ENCODE measurements at places on chromosomes 12 and 14.

DNA sequence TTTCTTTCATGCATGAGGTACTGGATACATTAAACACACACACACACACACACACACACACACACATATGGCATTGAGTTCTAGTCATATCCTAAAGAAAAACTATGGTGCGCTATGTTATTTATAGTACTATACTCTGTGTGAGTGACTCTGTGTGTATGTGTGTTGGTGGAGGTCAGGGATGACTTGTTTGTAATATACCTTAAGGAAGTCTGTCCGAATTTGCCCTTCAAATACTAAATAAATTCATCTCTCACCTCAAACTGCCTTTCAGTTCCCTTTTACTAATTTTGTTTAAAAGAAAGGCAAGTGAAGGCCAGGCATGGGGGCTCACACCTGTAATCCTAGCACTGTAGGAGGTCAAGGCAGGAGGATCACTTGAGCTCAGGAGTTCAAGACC, 2.1 kb upstream of the AKAP5 start:
- no peak for DNase-seq

DNA sequence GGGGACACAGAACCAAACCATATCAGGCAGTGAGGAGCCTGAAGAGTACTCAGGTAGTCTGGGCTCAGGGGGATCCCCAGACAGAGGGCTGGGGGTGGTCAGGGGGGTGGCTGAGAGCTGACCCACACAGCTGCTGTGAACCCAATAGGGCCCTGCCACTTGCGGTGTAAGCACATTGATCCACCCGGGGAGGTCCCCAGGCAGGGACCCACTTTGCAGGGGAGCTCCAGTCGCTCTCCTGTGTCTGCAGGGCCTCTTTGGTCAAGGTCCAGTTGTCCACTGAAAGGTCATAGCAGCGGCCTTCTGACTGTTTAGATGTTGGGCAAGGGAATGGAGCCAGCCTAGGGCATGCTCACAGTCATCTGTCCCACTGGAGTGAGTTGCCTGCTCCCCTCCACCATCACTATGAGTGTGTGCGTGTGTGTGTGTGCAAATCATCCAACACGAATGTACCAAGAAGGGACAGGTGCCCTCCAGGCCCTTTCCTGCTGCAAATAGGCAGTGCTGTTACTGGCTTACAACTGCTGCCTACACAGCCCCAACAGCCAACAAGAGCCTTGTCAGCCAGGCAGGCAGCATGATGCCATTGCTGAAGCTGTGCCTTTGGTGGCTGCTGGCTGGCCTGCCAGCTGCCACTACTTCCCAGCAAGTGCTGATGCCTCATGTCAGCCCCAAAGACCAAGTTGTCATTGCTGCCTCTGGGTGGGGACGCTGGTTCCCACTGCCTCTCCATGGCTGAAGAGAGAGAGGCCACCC, 71.3 kb downstream of the TSPAN11 start:
- no peak for DNase-seq

- no peak for DNase-seq
These were observed 28.1 kb upstream of the IL22 start for GRCh38 chr12:68281322-68282077.

DNA sequence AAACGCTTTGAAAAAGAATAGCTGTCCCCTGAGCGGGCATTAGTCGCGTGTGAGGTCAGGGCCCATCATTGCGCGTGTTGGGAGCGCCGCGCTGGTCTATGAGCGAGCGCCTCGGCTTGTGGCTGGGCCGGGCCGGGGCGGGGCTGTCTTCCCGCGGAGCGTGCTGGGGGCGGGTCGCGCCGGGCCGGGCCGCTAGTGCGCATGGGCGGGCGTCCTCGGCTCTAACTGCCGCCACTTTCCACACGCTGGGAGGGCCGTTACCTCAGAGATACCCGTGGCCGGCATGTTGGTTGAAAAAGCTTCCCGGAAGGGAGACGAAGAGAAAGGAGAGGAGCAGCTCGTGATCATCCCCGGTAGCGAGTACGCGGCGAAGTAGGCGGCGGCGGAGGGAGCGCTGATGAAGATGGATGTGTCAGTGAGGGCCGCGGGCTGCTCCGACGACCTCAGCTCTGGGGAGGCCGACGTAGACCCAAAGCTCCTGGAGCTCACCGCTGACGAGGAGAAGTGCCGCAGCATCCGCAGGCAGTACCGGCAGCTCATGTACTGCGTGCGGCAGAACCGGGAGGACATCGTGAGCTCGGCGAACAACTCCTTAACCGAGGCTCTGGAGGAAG, at the start of gene EID3:
Gene EID3 (plus strand): TSS at position 202 of the 614 bp plus-strand sequence. CDS start 196 bp downstream, at position 398.
- DNase-seq = peak; percentile 87

DNA sequence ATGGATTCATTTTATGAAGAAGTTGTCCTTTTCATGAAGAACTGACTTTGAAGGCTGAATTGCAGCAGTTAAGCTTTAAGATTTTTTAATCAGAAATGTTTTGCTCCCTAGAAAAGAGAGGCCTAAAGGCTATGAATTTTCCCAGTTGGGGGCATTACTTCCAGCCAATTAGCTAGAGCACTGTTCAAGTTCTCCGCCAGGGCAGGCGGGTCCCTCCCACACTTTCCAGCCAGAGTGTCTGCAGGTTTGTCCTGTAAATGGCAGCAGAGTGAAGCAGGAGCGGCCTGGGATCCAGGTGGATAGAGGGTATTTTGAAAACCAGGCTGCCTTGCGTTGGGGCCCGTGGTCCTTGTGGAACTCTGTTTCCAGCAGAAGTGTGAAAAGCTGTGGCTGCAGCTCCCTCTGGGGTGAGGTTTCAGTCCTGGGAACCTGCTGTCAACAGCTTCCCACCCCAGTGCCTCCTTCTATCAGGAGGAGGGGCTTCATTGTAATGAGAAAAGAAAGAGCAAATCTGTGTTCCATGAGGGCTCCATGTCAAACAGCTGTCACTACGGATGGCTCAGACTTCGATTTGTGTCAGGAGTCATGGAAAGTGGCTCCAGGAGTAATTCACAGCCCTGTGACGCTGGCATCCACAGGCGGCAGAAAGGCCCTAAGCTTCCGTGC, 210.7 kb upstream of the TMEM132C start:
- DNase-seq = no peak

GRCh38 chr14:97354119-97354722, 557.0 kb downstream of the VRK1 start:
- no peak for DNase-seq

DNA sequence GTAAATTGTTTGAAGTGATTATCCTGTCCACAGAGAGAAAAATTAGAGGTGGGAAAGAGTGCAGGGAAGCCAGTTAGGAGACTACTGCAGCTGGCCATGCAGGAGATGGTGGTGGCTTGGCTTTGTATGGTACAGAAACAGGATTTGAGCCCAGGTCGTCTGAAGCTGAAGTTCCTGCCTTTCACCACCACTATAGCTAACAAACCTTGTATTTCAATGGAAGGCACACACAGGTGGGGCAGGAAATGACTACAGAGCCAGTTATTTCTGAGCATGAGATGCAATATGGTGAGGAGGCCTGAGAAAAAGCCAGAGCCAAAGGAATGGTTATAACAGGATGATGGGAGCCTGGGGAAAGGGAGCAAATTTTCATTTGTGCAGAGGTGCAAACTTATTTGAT, 103.9 kb downstream of the BTG1 start:
- no peak for DNase-seq

DNA sequence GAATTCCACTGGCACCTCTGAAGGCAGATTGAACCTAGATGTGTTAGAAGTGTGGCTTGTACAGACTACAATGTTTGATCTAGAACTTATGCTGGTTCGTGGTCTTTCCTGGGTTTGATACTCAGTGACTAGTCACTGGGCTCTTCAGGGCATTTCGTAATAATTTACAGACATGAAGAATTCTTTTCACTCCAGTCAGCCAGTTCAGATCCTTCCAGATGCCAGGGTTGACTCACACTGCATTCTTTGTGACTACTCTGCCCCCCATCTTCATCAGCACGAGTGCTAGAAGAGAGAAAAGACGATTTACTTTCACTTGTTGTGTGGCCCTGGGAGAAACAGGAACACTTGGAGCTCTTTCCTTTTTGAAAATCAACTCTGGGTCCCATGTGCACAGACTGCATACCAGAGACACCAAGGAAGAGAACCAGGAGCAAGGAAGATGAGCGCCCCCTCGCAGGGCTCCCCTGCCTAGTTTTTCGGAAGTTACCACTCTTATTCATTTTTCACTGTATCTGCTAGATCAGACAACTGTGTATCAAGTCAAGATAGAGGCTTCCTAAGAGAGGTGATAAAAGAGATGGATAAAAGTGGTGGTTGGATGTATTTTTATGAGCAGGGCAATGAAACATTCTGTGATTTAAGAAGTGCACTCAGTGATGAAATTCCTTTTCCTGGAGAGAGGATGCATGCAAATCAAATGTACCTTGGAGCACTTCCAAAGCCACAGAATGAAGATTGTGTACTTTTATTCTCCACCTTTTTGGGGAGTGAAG, 33.5 kb upstream of the EVL start:
- DNase-seq = no peak

- DNase-seq = no peak
These were observed 24.3 kb downstream of the ANG start for GRCh38 chr14:20712904-20713303.

- DNase-seq = no peak
These were observed 28.6 kb downstream of the PYM1 start for GRCh38 chr12:55899082-55899481.

- no peak for DNase-seq
These were observed 1.2 kb downstream of the TAPBPL start for GRCh38 chr12:6452944-6453630.

GRCh38 chr12:79668113-79668512, 22.7 kb downstream of the PAWR start:
- no peak for DNase-seq

GRCh38 chr12:92107094-92107493, 38.6 kb downstream of the BTG1 start:
- no peak for DNase-seq

- no peak for DNase-seq
These were observed 28.6 kb upstream of the CACNA2D4 start for GRCh38 chr12:1947081-1947480.

DNA sequence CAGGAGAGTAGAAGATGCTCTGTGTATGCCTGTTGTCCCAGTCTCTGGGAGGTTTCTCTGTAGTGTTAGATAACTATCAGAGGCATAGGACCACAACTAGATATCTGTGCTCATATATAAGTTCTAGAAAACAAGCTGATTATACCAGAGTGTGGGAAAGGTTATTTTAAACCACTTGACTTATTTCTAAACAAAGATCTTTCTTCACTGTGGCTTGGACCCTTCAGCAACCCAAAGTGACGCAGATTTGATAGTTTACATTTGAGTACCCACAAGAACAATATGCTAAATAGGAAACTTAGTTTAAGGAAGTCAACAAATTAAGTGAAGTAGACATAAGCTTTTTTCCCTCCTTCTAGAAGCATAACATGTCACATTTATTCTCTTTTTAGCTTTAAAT, 41.3 kb downstream of the RIC8B start:
- no peak for DNase-seq

GRCh38 chr12:89789862-89790261, 81.2 kb upstream of the ATP2B1 start:
- no peak for DNase-seq

- DNase-seq = no peak
These were observed 182.3 kb downstream of the KIF26A start for GRCh38 chr14:104320611-104321086.

- DNase-seq = no peak
These were observed 15.0 kb downstream of the CCDC85C start for GRCh38 chr14:99589031-99589441.

- no peak for DNase-seq
These were observed 4.1 kb downstream of the SHMT2 start for GRCh38 chr12:57233357-57234232.

DNA sequence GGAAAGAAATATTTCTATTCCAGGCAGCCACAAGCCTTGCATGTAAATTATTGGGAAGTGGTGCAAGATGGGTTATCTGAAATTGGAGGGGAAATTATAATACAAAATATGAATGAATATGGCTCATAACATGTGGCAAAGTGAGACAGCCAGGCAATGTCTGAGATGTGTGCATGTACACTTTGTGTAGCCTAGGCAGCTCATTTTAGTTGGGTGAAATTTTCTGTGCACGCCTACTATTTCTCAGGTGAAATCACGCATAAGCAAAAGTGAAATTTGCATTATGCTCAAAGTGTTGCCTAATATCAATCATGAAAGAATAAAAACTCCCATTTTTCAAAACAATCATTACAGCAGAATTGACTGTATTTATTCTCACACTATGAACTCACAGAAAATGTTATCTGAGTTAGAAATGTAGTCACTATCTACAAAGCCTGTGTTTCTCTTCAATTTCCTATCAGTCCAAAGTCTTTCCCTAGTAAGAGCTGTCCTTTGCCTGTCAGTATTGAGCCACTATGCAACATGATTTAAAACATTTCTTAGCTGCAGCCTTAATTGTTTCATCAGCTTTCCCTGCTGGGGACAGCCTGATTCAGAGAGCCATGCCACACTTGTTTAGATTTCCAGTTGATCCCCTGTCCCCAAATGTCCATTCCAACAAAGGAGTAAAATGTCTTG, 80.7 kb downstream of the EPS8 start:
- DNase-seq = no peak

GRCh38 chr14:25116607-25117006, 66.7 kb upstream of the STXBP6 start:
- no peak for DNase-seq

- DNase-seq = no peak
These were observed 88.3 kb downstream of the LRP6 start for GRCh38 chr12:12178559-12178958.

DNA sequence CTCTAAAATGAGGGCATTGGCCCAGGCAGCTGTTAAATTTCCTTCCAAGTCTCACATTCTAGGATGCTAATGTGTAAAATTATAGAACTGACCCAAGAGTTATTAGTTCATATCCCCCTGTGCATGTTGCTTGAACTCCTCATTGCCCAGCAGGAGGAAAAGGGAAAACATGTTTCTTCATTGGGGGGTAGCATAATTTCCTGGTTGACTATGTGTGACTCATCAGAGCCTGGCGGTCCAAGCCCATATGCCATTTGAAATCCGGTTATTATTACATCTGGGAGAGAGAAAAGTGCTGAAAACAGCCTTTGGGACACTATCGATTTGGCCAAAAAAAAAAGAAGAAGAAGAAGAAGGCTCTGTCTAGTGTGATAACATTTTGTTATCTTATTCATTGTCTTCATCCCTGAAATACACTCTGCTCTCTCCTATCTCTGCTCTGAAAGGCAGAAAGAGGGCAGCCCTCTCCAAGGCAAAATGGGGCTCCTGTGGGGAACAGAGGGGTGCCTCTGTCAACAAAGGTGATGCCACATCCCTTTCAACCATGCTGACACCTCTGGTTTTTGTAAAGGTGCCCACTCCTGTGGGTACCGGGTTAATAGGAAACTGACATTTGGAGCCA, 114.2 kb downstream of the DAD1 start:
- no peak for DNase-seq

Measured in right kidney (tissue), 9 donors.